AG20443 (cell line): ENCODE measurements at places on chromosomes 12 and 14.

- DNase-seq: no peak
These were observed 29.3 kb upstream of the PNMA1 start for GRCh38 chr14:73743431-73743931.

- no peak for DNase-seq
These were observed 55.4 kb downstream of the PLXNC1 start for GRCh38 chr12:94203796-94204195.

GRCh38 chr12:131049549-131050339 lies 96.0 kb downstream of the ADGRD1 start:
- no peak for DNase-seq

DNA sequence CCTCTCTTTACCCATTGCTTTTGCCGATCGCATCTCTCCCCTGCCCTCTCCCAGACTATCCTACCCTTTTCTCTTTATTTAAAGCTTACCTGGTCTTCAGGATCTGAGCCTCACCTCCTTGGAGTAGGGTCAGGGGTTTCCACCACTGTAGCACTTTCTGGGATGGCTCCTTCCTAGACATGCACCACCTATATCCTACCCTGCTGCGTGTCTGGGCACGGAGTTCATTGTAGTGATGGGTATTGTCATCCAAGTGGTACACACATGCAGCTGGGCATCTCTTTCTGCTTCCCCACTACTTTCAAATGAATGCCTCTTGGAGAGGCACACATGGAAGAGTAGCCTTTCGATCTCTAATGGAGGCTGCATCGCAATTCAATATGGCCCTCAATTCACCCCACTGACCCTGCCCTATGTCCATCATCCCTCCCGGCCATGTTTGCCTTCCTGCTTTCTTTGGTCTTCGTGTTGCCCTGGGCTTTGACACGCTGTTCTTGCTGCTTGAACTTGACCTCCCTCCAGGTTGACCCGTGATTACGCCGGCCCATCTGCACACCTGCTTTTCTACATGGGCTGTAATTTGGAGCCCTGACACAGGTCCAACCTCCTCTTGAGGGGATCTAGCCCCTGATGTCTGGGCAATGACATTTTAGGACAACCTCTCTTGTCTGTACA lies 10.9 kb downstream of the SERPINA11 start:
- no peak for DNase-seq

GRCh38 chr14:95490727-95491451 lies 25.6 kb downstream of the SYNE3 start:
- no peak for DNase-seq

DNA sequence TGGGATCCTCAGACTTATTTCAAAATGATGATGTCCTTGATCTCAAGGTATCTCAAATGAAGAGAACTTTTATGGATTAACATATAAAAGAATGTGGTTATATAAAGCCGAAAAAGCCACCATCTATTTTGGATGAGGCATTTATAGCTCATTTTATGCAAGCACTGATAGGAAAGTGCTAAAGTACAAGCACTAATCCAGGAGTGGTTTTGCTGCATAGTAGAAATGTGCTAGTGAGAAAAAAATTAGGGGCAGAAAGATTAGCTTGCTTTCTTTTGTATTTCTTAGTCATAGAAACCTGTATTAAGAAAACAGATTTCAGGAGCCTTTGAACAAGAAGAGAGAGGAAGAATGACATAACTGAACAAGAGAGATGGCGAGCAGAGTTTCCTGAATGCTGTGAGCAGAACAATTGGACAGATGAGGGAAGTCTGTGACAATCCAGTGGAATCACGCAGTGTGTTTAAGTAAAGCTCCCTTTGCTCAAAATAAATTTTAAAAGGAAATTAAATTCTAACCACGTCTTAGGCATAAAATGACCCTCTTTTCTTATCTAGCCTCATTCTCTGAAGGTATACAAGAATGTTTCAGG lies 238.2 kb upstream of the NOVA1 start:
- no peak for DNase-seq

DNA sequence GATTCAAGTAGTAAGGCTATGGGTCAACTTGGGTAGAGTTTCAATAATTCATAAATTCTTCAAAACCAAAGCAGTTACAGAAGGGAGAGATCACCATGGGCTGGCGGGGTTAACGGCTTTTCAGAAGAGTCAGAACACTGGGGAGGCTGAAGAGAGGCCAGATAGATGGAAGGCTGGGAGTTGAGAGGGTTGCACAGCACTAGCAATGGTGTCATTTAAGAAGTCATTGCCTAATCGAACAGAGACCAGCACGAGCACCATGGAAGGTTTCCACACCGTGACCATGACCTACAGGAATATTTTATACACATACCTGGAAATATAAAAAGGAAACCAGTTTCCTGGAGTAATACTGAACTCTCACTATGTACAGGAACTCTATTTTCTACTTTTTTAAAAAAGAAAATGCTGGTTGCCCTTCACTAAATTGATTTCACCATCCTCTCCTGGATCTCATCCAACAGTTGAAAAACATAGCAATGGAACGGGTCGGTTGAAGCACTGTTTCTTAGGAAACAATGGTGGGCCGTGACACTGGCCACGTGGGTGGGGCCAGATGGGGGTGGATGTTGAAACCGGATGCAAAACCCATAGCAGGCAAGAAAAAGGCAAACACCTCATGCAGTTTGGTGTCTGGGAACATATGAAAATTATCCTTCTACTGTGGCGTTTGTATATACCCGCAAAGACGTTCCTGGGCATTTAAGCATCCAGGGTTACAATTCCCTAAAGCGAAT lies 38.0 kb upstream of the RIN3 start:
- DNase-seq: peak; percentile 45

DNA sequence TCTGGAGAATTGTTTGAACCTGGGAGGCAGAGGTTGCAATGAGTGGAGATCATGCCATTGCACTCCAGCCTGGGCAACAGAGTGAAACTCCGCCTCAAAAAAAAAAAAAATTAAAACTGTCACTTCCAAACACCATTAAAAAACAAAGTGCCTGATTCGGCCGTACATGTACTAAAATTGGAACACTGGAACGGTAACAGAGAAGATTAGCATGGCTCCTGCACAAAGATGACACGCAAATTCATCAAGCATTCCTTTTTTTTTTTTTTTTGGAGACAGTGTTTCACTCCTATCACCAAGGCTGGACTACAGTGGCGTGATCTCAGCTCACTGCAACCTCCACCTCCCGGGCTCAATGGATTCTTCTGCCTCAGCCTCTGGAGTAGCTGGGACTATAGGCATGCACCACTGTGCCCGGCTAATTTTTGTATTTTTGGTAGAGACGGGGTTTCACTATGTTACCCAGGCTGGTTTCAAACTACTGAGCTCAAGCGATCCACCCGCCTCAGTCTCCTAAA lies 40.2 kb upstream of the SINHCAF start:
- DNase-seq: no peak

DNA sequence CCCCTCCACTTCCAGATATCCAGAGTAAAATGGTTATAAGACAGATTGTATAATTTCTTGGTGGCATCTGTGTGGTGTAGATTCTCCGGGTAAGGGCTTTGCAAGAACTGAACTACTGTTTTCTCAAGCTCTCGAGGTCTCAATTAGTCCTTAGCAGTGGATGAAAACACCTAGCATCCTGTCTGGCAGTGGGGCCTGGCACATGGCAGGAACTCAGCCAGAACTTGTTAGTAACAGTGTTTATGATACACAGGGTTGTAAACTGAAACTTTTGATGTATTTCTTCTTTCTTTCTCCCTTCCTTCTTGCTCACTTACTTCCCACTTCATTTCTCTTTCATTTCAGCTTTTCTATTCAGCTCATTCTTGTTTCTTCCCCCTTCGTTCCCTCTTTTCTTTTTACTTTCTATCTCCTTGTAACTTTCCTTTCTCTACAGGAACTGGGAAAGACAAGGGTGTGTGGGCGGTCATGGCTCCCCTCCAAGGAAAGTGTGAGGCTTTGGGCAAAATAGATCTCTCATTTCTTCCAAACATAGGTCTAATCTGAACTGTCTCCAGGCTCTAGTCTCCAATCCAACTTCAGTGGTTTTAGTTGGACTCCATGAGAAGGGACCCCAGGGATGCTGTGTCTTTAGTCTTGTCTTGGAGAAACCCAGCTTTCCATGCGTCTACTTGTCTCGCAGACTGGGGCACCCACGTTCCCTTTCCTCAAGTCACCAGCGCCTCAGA lies 159.7 kb downstream of the PAH start:
- peak; percentile 27 for DNase-seq

DNA sequence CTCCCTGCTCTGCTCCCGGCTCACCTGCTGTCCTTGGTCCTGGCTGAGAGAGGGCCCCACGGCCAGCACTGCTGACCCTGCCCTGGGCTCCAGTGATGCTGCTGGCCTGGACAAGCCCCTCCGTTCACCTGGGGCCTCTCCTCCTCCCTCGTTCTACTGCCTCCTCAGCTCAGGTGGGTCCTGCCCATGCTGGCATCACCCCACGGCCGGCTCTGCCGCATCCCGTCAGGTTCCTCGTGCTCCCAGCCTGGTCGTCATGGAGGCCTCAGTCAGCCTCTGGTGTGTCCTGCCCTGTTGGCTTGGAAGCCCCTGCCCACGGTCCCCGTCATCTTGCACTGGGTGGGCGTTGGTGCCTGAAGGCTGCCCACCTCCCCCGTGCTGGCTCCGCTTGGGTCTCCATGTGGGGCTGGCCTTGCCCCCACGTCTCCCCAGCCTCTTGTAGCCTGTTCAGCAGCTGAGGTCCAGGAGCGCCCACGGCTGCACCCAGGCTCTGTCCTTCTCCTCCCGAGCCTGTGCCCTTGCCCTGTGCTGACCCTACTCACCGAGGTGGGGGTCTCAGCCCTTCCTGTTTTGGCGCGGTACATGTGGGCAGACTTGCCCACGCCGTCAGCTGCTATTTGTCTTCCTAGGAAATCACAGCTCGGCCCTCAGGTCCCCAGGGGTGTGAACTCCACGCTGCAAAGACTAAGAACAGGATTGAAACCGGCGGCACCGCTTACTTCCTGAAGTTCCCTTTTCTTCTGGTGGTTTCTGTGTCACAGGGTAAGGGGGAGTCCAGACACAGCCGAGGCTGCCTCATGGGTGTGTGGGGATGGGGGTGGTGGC lies 121.6 kb downstream of the TMEM121 start:
- DNase-seq: no peak

DNA sequence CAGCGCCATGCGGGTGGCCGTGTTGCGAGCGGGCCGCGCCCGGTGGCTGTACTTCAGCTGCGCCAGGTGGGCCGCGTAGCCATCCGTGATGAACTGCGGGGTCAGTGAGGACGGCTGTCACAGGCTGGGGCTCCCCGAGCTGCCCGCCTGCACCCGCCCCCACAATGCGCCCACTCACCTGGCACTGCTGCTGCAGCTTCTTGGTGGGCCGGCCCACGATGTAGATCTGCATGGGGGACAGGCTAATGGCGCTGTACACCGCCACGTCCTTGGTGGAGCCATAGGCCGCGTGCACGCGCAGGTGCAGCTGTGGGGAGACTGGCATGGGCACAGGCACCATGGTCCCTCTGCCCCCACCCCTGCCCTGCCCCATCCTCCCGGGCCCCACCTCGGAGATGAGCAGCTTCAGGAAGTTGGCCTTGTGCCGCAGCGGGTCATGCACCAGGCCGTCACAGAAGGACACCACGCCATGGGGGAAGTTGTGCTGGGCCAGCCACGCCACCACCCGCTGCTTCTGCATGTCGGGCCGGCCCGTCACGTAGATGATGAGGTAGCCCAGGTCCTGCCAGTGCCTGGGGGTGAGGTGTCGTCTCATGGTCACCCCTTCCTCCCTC lies 5.9 kb downstream of the ARL6IP4 start:
- DNase-seq: no peak

- peak; percentile 68 for DNase-seq
These were observed 23.1 kb upstream of the LRTM2 start for GRCh38 chr12:1797011-1797901.

DNA sequence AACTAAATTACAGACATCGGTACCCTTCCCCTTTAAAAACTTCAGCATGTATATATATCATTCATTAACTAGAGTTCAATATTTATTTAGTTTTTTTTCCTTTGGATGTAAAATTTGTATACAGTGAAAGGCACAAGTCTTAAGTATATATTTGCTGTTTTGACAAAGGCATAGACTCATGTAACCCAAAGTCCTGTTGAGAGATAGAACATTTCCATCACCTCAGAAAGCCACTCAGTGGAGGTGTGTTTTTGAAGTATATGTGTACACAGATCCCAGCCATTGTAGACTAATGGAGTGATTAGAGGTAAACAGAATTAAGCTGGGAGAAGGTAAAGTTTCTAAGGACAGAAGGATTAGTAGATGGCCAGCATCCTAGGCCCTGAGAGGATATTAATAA lies 15.4 kb downstream of the RDH12 start:
- no peak for DNase-seq

DNA sequence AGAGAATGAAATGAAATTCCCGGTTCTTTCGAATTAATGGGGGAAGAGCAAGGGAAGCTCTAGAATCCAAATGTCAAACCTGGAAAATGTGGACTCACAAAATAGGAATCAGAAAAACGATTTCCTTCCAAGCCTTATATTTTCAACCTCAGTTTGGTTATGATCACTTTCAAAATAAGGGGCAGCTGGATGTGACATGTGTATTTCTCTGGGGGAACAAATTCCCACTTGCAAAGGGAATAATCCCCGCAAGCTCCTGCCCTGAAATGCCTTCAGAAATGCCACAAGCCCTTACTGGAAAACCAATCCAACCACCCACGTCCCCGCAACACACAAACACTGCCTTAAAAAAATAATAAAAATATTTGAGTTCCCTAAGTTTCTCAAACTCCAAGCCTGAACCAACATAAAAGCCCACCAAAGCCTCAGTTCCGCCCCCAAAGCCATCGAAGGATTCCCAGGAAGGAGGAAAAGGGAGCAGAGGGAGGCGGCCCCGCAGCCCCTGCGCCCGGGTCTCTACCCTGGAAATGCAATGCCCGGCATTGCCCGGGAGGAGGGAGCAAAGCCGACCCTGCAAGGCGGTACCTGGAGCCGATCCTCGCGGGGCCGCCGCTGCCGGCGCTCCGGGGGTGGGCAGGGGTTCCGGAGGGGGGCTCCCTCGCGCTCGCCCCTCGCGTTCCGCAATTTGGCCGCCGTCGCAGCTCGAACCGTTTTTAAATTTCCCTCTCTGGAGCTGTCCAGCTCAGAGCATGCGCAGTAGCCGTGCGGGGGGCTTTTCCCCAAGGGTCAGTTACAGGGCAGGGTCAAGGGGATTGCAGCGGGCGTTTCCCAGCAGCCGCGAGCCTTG lies at the start of gene FOXN4:
TSS of gene FOXN4 (minus strand) at position 751 of the 847 bp plus-strand sequence. CDS start 963 bp downstream, outside the sequence.
- DNase-seq: peak; percentile 38

- DNase-seq: no peak
These were observed 66.5 kb upstream of the MAX start for GRCh38 chr14:65168840-65169239.

DNA sequence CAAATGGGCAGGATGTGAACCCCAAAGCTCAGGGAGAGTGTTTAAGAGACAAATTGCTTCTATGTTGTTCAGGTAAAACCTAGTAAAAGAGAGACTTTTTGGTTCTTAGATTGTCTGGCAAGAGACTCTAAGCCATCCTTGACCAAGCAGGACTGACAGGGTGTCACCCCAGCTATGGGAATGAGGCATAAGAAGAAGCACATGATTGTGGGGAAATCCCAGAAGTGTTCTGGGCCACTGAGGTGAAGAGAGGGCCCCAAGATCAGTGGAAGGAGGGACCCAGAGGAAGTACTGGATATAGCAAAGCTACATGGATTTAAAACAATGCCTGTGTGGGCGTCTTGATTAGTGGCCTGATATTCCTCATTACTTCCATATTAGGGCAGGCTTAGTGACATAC lies 99.0 kb downstream of the SAMD4A start:
- DNase-seq: no peak

- no peak for DNase-seq
These were observed 3.3 kb downstream of the MTA1 start for GRCh38 chr14:105422695-105423487.
